ENCODE measurements at places on chromosomes 5 and 9.

DNA sequence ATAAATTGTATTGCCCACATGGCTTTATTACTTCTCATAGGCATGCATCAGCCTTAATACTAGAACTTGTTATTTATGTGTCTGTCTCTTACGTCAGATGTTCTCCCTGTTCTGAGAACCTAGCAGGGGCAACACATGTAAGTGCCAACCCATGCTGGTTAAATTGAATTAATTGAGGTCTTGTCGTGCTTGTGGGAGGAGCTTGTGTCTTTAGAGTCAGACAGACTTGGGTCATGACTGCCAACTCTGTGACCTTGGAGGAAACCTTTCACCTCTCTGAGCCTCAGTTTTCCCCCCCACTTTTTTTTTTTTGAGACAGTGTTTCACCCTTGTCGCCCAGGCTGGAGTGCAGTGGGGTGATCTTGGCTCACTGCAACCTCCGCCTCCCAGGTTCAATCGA, 2.2 kb upstream of the MEGF9 start:
- DNase-seq, result no peak

- DNase-seq, result no peak
These were observed 28.8 kb upstream of the DMAC1 start for GRCh38 chr9:7828334-7828733.

DNA sequence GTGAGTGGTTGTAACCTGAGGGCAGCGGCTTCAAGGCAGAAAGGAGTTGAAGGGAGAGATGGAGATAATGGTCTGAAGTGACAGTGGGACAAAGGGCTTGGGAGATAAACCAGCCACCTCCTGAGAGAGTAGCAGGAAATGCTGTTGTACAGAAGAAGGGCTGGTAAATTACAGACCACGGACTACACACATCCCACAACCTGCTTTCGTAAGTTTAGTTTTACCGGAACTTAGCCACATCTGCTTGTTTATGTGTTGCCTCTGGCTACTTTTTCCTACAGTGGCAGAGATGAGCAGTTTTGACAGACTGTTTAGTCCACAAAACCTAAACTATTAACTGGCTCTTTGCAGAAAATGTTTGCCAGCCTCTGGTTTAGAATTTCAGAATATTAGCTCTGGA, 269.5 kb downstream of the ARHGEF28 start:
- no peak for DNase-seq

- DNase-seq, result no peak
These were observed at the start of gene SEPTIN8 for GRCh38 chr5:132777209-132778069. SEPTIN8 (minus strand) TSS chr5:132777239; CDS start chr5:132777137, 102 bp downstream.

DNA sequence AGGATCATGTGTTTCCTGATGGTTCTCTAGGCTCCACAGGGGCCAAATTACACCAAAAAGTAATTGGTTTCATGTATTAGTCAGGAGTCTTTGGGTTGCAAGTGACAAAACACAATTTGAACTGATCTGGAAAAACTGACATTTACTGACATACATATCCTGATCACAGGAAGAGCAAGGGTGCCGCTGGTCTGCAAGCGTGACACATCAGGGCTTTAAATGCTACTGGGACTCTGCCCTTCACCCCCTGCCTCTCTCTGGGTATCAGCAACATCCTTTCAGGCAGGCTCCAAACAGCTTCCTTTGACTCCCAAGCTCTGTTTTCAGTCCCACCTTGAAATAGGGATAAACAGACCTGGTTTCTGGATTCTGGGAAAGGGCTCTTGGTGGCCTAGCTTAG, 197.5 kb downstream of the PALM2AKAP2 start:
- no peak for DNase-seq

GRCh38 chr5:22751536-22751935, 101.6 kb downstream of the CDH12 start:
- DNase-seq, result no peak

GRCh38 chr5:179294891-179295777, 50.1 kb downstream of the ADAMTS2 start:
- no peak for DNase-seq

DNA sequence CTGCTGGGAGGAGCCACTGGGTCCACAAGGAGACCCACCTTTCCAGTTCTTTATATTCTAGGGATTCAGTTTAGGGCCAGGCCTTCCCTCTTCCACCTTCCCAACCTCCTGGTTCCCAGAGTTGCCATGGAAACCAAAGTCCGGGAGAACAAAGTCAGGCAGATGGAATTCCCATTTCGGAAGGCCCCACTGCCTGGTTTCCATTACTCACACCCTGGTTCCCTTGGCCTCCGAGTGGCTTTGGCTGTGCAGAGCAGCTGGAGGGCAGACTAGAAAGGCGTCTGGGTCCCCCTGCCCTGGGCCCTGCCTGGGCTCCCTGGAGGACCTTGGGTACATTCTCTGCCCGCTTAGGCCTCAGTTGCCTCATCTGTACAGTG, 136.1 kb downstream of the RGS3 start:
- DNase-seq, result no peak

DNA sequence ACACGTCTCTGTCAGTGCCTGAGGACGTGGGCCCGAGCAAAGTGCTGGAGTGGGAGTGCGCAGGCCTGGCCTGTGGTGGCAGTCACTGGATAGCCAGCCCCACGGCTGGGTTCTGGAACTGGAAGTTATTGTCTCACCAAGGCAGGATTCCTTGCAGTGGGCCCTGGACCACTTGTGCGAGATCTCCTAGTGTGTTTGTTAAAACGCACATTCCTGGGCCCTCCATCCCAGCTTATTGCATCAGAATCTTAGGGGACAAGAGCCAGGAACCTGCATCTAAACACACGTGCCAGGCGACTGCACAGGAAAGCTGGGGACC, 26.9 kb downstream of the PTPA start:
- no peak for DNase-seq

GRCh38 chr5:116908537-116908936, 333.9 kb upstream of the SEMA6A start:
- DNase-seq, result no peak

DNA sequence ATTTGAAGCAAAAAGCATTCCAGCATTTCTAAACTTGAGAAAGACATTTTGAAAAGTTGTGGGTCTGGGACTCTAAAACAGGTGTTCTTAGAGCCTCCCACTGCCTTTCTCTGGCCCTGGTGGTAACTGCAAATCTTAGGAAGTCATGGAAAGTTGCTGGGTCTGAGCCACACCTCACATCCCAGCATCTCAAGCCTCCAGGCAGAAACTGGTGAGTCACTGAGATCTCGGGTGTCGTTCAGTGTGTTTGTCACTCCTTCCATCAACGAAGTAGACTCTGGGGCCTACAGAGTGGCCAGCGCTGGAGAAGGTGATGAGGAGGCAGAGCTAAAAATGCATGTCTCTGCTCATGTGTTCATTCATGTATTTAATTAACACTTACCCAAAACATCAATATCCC, 59.6 kb upstream of the C5orf58 start:
- no peak for DNase-seq

All from right renal cortex interstitium (tissue), 3 donors.